ENCODE measurements at places on chromosomes 6 and 20.

GRCh38 chr20:35680452-35681183, 15.9 kb upstream of the CPNE1 start:
- DNase-seq, result no peak

DNA sequence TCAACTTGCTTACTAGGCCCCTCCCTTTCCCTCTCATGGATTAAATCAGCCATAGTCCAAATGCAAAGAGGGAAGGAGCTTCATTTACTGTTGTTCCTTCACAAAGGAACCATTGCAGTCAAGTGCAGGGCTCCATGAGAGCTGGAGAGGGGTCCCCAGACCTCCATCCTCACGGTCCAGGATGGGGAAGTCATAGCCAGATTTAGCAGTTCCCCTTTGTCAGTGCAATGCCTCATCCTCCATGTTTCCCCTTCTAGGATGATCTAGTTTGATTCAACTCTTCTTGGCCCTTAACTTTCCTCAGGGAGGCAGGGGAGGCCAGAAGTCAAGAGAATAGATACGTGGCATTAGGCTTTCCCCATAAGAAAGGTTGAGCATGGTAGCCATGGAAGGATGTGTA, 66.5 kb upstream of the FUCA2 start:
- no peak for DNase-seq

- DNase-seq, result no peak
Measured at GRCh38 chr20:33262658-33263065, 20.4 kb upstream of the BPIFB1 start.

GRCh38 chr6:119237177-119237715, 112.3 kb downstream of the MAN1A1 start:
- no peak for DNase-seq

DNA sequence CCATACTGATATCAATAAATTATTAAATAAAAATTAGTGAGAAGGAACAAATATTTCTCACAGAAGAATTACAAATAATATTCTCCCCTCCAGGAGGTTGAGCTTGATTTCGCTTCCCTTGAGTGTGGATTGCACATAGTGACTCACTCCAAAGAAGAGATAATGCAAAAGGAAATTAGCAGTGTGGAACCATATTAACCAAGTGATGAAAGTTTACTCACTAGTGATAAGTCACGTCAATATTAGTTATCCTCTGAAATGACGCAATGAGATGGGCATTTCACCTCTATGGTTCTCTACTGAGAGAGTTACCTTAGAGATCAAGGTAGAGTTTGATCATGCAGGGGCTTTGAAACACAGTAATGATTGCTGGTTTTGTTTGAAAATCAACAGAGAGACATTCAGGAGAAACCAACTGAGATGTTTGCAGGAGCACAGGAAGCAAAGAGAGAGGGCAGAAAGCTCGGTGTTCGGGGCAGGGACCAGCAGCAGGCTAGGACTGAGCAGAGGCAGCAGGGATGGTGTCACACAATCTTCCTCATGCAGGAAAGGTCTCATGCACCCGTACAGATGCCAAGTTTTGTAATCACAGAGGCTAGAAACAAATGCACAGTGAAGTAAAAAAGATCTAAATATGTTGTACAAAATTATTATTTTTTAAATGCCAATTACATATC, 634.5 kb downstream of the QKI start:
- DNase-seq, result no peak

DNA sequence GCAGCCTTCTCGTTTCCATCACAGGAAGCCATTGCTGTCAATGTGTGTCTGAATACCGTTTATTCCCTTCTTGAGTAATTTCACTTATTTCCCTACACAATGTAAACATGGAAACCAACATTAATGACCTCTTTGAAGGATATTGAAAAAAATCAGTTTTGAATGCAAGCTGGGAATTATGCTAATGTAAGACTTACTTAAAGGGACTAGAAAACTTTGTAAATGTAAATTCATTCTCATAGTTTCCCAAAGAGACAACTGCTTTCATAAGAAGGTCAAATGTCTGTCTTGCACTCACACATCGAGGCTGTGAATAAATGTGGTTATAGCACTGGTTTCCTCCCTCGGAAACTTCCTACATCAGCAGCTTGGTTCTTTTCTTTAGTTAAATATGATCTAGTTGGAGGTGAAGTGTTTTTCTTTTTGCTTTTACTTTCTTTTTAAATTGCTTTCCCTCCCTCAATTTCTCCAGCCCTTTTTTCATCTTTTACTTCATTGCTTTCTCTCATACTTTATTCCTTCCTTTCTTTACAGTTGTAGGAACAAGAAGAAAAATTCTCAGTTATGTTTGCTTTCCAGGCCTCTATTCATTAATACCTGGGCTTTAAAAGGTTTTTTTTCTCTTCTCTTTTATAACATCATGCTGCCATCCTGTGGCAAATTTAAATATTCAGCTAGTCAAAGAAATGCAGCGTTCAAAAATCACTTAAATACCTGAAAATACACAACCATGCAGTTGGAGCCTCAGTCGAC, 108.3 kb downstream of the TNFAIP3 start:
- no peak for DNase-seq

GRCh38 chr6:169292338-169293124, 38.9 kb upstream of the THBS2 start:
- no peak for DNase-seq

DNA sequence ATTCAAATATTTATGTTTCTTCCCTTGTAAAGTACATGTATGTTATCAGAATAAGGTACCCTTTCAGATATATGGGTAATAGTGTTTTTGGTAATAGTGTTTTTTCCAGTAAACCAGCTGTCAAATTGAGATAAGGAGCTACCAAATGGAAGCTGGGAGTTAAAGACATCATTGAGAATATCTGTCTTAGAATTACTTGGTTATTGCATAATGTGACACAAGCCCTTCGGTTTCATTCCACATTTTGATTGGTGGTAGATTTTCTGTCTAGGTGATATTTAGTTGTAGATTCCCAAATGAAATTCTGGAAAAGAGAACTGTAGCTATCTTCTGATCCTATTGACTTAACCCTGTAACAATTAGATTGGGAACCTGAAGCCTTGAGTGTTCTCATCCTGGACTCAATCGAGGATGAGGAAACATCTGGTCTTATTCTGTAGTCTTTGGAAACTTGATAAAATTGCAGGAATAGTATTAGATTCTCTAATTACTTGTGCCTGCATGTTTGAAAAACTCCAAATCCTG, 75.1 kb upstream of the SYNJ2 start:
- DNase-seq, result no peak

- no peak for DNase-seq
Measured at GRCh38 chr20:46985671-46986070, 91.0 kb downstream of the EYA2 start.

DNA sequence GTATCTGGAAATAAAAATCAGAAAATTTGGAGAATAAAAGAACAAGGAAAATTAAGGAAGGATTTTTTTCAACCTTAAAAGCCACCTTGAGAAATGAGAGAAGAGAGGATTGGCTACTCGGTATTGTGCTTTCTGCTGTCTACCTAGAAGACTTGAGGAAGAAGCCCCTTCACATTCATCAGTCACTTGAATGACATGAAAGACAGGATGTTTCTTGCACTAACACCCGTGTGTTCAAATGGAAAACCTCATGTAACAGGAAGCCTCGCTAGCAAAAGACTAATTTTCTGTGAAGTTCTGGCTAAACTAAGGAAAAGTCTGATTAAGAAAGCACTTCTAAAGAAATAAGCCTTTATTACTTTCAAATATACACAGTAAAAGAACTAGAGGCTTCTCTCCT, 69.9 kb downstream of the OLIG3 start:
- no peak for DNase-seq

All from activated CD8-positive, alpha-beta memory T cell treated with anti-CD3 and anti-CD28 coated beads for 1 hour (primary cell).